ENCODE measurements at places on chromosomes 16 and 17.
A peak's percentile ranks its signal among the peaks of the same experiment; 100 is the strongest.

- peak; percentile 15 for DNase-seq
Observed at GRCh38 chr17:60971515-60972369, 294.1 kb downstream of the BCAS3 start.

DNA sequence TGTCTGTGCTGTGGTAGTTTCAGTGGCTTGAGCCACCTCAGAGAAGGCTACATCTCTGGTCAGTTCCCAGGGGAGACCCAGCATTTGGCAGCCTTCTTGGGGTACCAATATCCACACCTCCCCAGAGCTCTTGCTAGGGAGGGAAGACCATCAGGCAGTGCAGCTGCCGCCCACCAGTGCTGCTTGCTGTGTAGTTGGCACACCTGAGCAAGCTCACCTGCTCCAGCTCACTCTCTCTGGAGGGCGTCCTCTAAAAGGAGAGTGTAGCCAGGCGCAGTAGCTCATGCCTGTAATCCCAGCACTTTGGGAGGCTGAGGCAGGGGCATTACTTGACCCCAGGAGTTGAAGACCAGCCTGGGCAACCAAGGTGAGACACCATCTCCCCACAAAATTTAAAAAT lies 29.8 kb downstream of the CDIP1 start:
- DNase-seq, result no peak

DNA sequence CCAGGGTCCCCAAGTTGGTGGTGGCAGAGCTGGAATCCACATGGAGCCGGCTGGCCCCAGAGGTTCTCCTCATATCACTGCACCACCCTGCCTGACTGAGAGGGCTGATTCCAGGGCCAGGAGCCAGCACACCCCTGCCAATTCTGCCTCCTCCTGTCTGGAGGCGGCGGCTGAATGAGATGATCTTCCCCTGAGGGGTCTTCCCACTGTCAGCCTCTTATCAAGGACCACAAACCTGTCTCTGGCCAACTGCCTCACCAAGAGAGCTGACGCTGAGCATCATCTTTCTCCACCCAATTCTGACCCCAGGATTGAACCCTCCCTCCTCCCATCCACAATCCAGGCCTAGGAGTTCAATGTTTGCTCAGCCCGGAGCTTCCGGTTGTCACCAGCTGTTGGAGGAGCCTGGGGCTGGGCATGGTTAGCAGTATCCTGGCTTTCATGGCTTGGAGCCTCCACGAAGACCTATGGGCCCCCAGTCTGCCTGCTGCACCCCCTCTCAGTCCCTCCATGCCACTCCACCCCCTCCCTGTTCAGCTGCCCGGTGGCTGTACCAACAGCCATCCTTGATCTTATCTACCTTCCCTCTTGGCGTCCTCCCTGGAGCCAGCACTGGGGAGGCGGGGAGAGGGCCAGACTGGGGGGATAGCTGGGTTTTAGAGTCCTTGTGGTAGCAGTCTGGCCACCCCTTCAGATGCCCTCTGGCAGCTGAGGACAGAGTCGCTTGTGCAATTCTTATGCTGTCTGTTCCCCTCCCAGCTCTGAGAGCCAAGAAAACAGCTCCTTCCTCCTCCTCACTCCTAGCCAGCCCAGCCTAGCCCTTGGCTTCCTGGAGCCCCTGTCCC lies 25.6 kb downstream of the ABCC3 start:
- no peak for DNase-seq

GRCh38 chr17:18921912-18922451 lies 30.0 kb upstream of the SLC5A10 start:
- no peak for DNase-seq

- DNase-seq, result no peak
Observed at GRCh38 chr17:8227238-8227581, 16.8 kb upstream of the AURKB start.
